ENCODE measurements at places on chromosomes 2 and 18.

- DNase-seq: no peak
These were observed 178.1 kb downstream of the MGAT5 start for GRCh38 chr2:134431838-134432434.

DNA sequence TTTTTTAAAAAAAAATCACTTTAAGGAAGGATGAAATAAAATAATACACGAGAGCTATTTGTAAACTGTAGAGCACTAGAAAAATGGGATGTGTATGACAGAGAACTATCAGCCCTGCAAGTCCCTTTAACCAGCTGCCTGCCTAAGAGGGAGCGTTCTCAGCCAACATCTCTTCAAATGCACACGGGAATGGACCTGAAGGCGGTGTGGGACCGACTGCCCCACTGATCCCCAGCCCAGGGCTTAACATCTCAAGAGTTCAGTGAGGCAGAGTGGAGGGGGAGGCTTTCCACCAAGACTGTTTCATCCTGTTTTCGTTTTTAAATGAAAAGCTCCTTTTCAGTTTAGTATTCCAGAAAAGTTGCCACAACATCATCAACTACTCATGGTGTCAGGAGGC is 2.2 kb downstream of the INPP4A start:
- DNase-seq: no peak

- no peak for DNase-seq
These were observed 78.6 kb downstream of the BARD1 start for GRCh38 chr2:214730800-214731407.

- no peak for DNase-seq
These were observed 6.8 kb downstream of the MGAT5 start for GRCh38 chr2:134260713-134261112.

- no peak for DNase-seq
These were observed 155.9 kb downstream of the WDPCP start for GRCh38 chr2:63432373-63432772.

- no peak for DNase-seq
These were observed 122.3 kb upstream of the SIX2 start for GRCh38 chr2:45131587-45131986.

DNA sequence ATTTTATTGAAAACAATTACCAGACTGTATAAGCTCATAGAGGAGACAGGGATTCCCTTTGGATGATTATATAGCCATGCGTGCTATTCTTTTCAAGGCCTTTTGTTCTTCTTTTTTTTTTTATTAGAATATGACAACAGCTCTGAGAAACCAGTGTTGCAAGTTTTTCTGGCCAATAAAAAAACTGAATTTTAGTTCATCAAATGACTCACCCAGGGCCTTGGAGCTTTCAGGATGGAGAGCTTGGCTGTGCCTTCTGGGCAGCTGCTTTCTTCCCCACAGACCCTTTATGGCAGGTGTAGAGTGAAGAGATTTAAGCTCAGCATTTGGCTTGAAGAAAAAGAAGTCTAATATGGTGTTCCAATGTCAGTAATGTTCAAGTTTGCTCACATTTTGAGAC is 497.9 kb upstream of the FANCL start:
- DNase-seq: no peak

- DNase-seq: no peak
These were observed 89.2 kb downstream of the STPG4 start for GRCh38 chr2:47065771-47066380.

GRCh38 chr2:173359231-173359630 is 4.6 kb downstream of the CDCA7 start:
- peak; percentile 74 for DNase-seq

GRCh38 chr2:1645761-1646476 is 98.4 kb downstream of the PXDN start:
- DNase-seq: no peak

GRCh38 chr2:233449081-233449901 is 95.0 kb downstream of the DGKD start:
- DNase-seq: no peak

DNA sequence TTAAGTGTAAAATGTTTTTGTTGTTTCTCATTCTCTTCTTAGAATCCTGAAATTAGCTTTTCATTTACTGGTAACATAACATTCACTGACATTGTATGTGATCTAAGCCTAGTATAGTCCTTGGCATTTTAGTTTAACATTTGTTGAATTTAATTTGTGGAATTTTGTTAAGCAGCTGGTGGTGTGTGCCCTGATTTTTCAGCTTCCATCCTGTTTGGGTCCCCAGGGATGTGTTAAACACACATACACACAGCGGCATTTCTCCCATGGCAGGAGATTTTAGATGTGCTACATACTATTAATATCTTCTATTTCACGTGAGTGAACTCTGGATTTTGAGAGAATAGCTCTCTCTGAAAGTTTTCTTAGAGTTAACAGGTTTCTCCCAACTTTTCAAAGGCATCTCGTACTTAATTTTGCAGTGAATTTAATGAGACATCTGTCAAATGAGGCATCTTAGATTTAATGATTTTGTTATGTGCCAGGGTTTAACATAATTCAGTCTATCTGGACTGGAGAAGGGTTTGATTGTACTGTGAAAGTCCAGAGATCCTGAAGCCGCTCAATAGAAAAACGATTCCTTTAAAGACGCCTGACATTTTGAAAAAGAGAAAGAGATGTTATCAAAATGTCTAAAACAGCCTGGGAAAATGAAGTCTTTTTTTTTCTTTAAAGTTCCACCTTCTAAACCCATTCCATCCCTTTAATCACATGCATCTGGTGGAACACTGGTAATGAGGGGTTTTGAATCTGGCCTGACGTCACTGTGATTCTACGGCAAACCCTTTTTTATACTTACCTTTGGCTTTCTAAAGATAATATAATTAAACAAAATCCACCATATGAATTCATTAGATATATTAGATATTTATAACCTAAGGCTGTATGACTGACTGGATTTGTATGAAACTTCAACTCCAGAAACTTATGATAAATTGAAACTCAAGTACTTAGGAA is 6.8 kb downstream of the PHLPP1 start:
- no peak for DNase-seq

- no peak for DNase-seq
These were observed 291.6 kb upstream of the HDAC4 start for GRCh38 chr2:239692362-239692851.

- no peak for DNase-seq
These were observed 185.8 kb downstream of the VAPA start for GRCh38 chr18:10099539-10100140.

- DNase-seq: no peak
These were observed 18.0 kb downstream of the LRP1B start for GRCh38 chr2:142112757-142113221.

DNA sequence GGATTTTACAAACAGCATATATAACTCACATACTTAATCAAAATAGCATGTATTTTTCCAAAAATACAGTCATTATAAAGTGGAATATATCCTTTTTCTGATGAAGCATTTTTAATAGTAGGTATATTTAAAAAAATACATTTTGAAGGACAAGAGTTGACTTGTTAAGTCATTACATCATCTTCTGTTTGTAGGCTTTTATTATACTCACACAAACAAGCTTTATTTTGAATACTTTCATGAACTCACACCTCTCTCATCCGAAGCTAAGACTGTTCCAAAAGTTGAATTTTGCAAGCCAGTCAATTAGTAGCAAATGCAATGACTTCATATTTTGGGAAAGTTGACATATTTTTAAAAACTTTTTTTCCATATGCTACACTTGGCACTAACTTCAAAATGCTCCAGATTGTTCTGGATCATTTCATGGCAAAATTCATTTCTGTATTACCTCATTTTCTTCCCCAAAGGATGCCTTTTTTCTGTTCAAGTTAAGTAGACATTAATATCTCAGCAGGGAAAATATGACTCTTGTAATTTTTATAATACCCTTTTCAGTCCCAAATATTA is 68.5 kb upstream of the WDR75 start:
- no peak for DNase-seq

DNA sequence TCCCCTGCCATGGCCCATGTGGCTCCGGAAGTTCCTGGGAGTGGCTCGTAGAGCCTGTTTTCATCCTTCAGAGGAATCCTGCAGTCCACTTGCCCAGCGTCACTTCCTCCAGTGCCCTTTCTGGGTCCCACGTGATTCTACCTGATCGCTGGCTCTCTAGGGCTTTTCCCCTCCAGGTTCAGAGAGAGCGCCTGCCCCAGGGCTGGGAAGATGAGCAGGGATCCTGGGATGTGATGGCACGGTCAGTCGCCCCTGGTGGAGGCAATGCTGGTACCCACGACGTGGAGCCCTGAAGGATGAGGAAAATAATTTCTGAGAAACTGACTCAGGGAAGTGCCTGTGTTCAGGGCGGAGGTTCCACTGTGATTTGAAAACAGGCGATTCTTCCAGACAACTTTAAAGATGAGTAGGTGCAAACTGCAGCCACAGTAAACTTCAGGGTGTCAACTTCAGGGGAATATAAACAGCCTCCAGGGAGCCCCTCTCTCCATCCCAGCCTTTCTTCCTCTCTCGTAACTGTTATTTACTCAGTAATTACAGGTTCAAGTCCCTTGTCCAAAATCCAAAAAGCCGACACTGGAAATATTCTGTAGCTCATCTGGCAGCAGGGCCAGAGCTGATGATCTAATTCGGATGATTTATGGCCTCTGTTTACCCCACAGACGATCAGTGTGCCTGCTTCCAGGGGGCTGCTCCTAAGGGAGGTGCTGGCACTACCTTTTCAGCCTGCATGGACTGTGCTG is 105.9 kb downstream of the AGAP1 start:
- DNase-seq: no peak

GRCh38 chr2:176646033-176646615 is 376.9 kb downstream of the MTX2 start:
- no peak for DNase-seq

DNA sequence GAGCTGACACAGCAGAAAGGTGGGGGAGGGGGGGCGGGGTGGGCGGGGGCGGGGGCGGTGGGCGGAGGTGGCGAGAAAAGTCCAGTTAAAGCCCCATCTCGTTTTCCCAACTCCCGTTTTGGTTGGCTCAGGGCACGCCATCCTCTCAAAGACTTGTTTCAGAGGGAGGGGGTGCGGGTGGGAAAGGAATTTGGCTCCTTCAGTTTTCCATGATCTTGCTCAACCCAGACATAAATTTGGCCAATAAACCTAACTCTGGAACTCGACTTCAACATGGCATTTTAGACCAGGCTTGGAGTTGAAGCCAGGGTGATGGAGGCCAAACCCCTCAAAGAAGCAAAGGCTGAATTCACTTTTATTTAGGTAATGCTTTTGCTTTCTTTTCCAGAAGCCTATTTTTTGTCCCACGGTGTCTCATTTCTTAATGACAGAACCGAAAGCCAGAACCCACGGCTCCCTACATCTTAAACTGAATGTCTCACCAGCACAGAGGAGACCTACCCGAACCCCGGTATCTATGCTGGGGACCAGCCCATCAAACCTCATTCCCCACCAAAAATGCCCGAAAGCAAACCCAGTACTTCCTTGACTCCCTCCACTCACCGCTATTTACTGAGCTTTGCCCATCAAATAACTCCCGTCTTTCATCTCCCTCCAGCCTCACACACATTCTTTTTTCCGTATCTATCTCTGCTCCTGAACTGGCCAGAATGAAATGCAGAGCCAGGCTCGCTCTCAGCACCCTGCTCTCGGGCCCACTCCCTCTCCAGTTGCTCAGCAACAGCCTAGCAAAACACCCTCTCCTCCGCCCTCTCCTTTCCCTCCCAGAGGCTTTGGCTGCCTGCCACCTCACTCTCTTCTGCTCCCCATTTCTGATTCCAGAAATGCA is 4.3 kb downstream of the IGFBP5 start:
- no peak for DNase-seq

DNA sequence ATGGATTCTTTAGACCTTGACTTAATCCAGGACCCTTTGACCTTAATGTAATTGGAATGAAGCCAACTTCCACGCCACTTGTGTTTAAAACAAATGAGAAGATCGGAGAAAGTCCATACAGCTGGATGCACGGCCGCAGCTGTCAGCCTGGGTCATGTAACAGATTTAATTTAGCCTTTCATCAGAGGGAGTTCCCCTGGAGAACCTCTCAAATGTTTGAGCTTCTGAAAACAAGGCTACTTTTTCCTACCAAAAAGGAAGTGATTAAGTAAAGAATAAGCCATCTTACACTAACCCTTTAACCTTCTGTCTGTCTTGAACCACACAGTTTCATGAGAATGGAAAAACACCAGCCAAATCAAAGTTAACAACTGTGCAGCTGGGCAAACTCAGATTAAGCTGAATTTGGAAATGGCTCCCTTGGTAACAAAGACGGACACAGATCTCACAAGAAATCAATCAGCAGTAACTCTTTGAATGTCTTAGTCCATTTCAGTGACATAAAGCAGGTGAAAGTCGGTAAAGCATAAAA is 103.6 kb downstream of the DOCK10 start:
- no peak for DNase-seq

DNA sequence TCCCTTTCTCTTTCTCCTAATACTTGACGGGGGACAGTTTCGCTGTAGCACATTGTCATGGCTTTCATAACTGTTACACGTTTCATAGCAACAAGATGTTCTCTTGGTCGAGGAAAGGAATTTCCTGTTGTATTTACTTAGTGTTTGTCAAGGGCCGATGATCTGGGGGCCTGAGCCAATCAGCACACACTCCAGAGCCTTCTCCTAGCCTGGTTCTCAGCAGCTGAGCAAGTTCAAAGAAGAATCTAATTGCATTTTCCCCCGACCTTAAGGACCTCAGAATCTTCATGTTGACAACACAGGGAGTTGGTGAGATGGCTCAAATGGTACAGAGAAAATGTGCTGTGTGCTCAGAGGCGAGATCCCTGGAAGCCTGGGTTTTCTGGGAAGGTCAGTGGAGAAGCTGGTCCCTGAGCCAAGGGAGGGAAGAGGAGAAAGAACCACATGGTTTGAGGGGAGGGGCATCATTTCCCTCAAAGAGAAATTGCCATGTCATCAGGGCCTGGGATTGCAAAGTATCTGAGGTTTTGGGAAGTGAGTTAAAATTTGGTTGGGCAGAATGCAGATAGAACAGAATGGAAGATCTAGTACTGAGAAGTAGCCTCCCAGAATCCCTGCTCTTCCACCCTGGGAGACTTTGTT is 76.9 kb upstream of the AGAP1 start:
- DNase-seq: no peak

GRCh38 chr18:4831791-4832375 is 365.2 kb downstream of the AKAIN1 start:
- DNase-seq: no peak

- no peak for DNase-seq
These were observed 171.5 kb downstream of the ALK start for GRCh38 chr2:29749843-29750242.

- no peak for DNase-seq
These were observed 685.1 kb downstream of the NRXN1 start for GRCh38 chr2:50346629-50347357.

DNA sequence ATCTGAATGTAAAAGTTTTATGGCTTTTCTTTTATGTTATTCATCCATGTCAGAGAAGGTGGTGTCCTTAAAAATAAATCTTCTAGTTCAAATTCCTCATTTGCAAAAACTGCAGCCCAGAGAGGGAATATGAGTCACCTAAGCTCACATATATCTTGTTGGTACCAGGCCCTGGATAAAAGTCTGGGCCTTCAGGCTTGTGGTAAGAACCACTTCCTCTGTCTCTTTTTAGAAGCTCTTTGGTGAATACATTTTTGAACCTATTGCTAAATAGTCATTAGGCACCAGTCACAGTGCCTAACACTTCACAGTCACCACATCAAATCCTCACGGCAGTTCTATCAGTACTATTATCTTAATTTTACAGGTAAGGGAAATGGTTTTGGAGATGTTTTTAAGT is 199.2 kb downstream of the KCNS3 start:
- DNase-seq: no peak

GRCh38 chr2:22795287-22795866 is 589.6 kb upstream of the KLHL29 start:
- no peak for DNase-seq

- DNase-seq: no peak
These were observed 19.2 kb downstream of the ITGA6 start for GRCh38 chr2:172446474-172447063.

GRCh38 chr18:34514238-34514637 is 195.9 kb upstream of the DTNA start:
- DNase-seq: no peak

- DNase-seq: no peak
These were observed 82.3 kb upstream of the ASAP2 start for GRCh38 chr2:9124231-9124741.
